ENCODE measurements at places on chromosomes 2 and 18. TPM values are rescaled to one million over a fixed set of nuclear protein-coding genes. Genes with fewer than 3 reads are reported as not detected.

The RPL37A gene
- 1,816 TPM for total RNA-seq

The DUSP19 gene
- 11.4 TPM for total RNA-seq

The IL18R1 gene
- 1.8 TPM for total RNA-seq

The ANKRD36B gene
- 3.8 TPM for total RNA-seq

The FLACC1 gene
- 11.8 TPM for total RNA-seq

The GPR17 gene
- 0.16 TPM for total RNA-seq

GRCh38 chr2:121004950-121005349, 269.3 kb downstream of the GLI2 start:
- no peak for DNase-seq

- no peak for DNase-seq
These were observed 126.9 kb upstream of the CTDP1 start for GRCh38 chr18:79552696-79553095.

GRCh38 chr2:118084491-118085089, 3.7 kb upstream of the INSIG2 start:
- no peak for DNase-seq

GRCh38 chr18:79644666-79645057, 34.9 kb upstream of the CTDP1 start:
- DNase-seq = no peak

DNA sequence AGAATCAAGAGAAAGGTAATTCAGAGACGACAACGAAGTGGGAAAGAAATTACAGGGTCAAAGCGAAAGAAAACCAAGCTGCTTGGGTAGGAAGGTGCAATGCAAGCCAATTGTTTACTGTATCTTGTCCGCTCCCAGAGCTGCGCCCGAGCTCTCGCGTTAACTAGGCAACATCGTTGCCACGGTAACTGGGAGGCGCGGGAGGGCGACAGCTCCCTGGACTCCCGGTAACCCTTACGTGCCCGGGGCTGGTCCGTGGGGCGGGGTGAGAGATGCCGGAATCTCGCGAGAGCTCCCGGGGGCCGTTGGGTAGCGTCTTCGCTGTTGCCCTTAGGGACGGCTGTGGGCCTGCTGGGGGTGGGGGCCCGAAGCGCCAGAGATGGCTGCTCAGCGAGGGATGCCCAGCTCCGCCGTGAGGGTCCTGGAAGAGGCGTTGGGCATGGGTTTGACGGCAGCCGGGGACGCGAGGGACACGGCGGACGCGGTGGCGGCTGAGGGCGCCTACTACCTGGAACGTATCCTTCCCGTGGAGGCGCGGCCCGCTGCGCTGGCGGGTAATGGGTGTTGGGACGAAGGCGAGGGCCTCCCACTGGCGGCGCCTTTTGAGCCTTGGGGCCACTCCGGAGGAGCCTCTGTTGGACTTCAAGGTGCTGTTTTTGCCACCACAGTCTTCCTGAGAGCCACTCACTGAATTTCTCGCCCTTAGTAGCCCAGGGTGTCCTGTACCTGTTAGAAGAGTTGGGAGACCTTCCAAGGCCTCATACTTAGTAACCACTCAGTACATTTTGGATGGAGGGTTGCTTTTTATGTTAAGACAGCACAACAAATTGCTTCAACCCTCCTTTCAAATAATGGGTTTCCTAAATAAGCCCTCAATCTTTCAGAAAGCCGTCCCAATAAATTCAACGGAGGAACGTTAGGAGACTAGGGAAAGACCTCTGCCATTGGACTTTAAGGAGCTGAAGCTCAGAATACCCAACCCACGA, at the start of gene SPAG16:
TSS of gene SPAG16 (plus strand) at position 360 of the 986 bp plus-strand sequence.
- DNase-seq = peak; percentile 94

DNA sequence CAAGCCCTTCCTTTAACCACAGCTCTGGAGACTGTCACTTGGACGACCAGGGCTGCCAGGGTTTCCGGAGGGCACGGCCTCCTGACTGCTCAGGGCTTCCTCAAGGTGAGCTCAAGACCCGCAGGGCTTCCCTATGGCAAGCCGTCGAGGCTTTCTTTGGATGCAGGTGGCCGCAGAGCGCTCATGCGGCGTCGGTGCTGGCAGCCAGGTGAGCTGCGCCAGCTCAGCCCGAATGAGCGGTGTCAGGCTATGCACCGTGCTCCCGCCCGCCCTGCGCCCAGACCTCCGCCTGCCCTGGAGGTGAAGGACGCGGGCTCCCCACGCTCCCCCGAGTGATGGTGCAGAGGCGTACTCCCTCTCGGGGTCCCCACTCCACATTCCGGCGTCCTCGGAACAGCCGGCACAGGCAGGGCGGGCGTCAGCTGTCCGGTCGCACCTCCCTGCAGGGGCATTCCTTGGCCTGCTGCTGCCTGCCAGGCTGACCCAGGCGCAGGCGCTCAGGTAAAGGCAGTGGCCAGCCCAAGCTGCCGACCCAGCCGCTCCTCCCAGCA, 20.8 kb upstream of the TUBB6 start:
- DNase-seq = no peak

DNA sequence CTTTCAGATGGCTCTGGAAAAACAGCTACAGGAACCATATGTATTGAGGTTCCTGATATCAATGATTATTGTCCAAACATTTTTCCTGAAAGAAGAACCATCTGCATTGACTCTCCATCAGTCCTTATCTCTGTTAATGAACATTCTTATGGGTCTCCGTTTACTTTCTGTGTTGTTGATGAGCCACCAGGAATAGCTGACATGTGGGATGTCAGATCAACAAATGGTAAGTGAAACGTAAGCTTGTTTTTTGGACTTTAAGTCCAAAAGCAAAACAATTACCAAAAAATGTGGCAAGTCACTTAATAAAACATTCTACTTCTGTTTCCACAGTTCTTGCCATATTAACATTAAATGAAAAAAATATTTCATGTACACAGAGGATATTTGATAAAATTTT, 26.8 kb downstream of the DSG4 start:
- no peak for DNase-seq

DNA sequence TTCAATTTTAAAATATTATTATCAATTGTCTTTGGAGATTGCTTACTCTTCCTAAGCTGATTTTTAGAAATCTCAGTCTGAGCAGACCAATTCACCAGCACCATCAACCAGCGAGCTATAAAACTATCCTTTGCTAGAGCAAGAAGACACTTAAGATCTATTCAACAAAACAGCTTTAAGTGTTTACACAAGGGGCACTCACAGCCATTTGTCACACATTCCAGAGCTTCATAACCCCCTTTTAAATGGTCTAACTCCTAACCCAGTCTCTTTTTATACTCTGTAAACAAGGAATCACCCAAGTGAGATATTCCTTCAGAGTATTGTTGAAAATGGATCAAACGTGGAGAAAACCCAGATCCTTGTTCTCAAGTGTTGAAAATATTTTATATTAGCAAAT, 1294.1 kb upstream of the CHAC2 start:
- DNase-seq = no peak

DNA sequence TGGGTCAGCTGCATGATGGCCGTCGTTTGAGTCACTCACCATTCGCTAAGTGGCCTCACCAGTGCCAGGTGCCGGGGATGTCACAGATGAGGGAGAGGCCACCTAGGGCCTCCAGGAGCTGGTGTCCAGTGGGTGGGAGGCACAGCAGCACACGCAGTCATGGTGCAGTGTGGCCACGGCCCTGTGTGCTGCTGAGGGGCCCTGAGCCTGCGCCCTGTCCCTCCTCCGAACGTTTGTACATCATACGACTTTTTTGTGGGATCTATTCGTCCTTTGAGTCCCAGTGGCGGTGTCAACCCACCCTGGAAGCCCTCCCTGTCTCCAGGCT, 30.1 kb upstream of the ODC1 start:
- no peak for DNase-seq

DNA sequence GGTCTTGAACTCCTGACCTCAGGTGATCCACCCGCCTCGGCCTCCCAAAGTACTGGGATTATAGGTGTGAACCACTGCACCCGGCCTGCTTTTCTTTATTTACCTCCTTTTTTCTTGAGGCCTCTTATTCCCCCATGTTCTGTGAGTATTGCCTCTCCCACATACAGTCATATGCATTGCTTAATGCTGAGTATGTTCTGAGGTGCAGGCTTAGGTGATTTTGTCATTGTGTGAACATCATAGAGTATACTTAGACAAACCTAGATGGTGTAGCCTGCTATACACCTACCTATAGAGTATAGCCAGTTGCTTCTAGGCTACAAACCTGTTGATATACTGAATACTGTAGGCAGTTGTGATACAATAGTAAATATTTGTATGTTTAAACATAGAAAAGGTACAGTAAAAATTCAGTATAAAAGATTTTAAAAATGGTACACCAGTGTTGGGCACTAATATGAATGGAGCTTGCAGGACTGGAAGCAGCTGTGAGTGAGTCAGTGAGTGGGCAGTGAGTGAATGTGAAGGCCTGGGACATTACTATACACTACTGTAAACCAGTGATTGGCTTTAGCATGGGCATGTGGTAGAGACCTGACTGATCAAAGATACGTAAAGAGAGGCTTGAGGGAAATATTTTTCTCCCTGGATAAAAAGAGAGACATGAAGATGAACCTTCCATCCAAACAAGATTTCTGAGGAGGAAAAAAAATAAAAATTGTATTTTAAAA, 17.6 kb downstream of the SLC39A10 start:
- DNase-seq = no peak

DNA sequence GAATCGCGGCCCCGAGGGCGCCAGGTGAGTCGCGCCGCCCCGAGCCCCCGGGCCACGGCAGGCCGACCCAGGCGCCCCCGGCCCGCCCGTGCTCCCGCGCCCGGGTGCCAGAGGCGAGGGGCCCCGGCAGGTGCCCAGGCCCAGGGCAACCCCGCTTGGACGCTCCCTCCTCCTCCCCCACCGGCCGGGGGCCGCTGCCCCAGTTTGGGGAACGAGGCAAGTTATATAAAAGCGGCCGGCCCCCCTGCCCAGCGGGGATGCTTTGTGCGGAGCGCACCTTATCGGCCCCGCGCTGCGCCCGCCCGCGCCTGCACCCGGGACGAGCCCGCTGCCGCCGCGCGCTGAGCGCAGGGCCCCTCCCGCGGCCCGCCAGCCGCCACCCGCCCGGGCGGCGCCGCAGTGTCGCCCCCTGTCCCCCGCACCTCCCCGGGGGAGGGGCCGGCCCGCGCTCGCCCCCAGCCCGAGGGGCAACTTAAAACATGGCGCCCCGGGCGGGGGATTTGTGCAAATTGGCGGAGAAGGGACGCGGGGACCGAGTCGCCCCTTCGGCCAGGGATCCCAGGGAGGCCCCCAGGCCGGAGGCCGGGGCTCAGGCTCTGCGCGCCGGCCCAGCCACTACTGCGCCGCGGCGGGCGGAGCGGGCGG, 639 bp downstream of the EPB41L3 start:
- DNase-seq = no peak

DNA sequence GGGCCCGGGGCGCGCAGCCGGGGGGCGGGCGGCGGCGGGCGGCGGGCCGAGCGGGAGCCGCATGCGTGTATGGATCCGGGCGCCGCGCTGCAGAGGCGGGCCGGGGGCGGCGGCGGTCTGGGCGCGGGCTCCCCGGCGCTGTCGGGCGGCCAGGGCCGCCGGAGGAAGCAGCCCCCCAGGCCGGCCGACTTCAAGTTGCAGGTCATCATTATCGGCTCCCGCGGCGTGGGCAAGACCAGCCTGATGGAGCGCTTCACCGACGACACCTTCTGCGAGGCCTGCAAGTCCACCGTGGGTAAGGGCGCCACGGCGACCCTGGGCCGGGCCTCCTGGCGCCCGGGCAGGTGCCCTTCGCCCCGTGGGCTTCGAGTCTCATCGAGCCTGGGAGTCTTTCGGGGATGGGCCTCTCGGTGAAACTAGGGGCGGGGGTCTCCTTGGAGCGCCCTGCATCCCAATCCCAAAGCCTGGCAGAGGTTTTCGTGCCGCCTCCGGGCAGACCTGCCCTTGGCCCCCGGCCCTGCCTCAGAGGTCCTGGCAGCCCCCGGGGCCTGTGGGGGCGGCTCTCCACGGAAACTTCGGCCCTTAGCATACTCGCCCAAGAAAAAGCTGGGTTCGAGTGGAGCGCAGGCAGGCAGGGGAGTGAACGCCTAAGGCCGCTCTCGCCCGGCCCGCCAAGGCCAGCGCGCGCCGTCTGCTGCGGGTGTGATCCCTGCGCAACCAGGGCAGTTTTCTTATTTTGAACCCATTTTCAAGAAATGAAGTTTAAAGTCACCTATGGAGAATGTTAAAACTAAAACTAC, 622 bp downstream of the RAB12 start:
- peak; percentile 23 for DNase-seq

GRCh38 chr2:98343285-98343684, 3.0 kb upstream of the CNGA3 start:
- no peak for DNase-seq

DNA sequence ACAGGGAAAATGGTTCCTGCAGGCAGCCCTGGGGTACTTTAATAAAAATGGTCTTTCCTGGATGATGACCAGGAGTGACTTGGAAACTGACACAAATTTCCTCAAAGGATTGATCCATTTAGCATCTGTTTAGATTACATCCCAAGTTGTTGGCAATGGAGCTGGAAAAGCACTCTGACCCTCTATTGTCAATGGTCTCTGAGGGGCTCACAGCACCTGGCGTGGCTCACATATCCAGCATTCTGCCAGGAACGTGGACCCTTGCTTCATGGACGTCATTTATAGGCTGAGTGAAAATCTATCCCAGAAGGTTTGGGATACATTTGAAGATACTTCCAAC, 43.8 kb downstream of the SERTAD2 start:
- DNase-seq = no peak

- DNase-seq = no peak
These were observed 41.8 kb downstream of the PMS1 start for GRCh38 chr2:189826039-189826438.

DNA sequence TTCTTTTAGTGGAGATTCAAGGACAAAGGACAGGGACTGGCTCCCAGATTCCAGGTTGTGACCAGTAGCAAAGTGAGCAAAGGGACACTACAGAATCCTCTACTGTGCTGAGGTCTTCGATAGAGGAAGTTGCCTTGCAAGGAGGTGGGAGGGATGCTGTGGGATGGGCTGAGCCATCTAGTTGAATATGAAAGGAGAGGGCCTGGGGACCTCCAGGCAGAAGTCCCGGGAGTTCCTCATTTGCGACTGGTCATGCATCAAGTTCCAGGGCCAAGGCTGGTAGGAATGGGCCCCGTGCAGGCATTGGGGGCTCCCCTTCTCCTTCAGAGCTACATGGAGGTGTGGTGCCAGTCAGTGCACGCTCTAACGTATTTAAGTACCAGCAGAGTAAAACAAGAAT, 12.6 kb upstream of the PROM2 start:
- no peak for DNase-seq

- DNase-seq = no peak
These were observed 21.1 kb downstream of the KIF5C start for GRCh38 chr2:148896136-148896535.

GRCh38 chr18:47944972-47945852, 14.8 kb upstream of the SMAD2 start:
- DNase-seq = no peak

DNA sequence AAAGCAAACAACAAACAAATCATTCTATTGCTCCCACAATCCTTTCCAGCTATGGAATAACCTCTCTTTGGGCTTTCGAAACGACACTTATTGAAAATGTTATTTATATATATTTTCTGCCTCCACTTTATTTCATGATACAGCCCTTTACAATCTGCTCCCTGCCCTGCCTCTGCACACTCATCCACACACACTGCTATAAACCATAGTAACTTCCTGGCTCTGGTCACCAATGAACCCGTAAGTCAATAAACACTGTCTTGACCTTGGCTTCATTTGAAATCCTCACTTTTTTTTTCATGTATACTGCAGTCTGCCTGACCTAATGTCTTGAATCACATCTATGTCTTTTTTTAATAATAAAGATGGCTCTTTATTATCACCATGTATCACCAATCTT, 161.5 kb downstream of the SLC39A10 start:
- DNase-seq = no peak

All from left ventricle myocardium inferior (tissue), 1 donor.